HuH-7 (cell line): ENCODE measurements at places on chromosomes 5 and 9.
A peak's percentile ranks its signal among the peaks of the same experiment; 100 is the strongest.

GRCh38 chr5:73582285-73583145 is 17.0 kb downstream of the UTP15 start:
- DNase-seq, result no peak

GRCh38 chr5:81825237-81825636 is 74.3 kb upstream of the SSBP2 start:
- no peak for DNase-seq

DNA sequence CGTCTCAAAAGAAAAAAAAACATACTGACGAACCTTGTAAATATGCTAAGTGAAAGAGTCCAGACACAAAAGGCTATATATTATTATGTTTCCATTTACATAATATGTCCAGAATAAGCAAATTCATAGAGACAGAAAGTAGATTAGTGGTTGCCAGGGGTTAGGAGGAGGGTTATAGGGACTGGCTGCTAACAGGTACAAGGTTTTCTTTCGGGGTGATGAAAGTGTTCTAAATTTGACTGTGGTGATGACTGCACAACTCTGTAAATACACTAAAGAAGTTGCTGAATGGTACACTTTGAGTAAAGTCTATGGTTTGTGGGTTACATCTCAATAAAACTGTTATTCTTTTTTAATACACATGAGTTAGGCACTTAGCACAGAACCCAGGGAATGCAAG is 98.8 kb downstream of the MYO10 start:
- no peak for DNase-seq

DNA sequence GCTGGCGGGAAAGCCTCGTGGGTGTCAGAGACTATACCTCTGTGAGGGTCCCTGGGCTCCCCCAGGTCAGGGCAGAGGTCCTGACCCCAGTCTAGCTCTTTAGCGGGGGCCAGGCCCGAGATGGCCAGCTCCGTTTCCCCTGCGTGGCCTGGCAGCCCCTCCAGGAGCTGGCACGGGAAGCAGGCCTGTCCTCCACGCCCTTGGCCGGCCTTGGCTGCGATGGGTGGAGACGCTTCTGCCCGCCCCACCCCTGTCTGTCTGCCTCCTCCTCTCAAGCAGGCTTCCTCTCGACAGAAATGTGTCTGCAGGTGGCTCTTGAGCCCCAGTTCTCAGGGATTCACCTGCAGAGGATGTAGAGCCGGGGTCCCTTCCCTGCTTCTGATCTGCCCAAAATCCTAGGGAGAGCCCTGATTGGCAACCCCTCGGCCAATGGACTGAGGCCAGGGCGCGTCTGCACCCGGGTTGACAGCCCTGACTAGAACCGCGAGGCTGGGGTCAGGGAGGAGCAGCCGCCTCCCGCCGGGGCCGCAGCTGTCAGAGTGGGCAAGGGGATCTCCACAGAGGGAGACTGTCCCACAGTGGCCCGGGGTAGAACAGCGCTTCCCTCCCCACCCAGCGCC is 2.6 kb upstream of the GRIN1 start:
- no peak for DNase-seq

GRCh38 chr9:90455316-90455715 is 187.3 kb downstream of the DIRAS2 start:
- no peak for DNase-seq

DNA sequence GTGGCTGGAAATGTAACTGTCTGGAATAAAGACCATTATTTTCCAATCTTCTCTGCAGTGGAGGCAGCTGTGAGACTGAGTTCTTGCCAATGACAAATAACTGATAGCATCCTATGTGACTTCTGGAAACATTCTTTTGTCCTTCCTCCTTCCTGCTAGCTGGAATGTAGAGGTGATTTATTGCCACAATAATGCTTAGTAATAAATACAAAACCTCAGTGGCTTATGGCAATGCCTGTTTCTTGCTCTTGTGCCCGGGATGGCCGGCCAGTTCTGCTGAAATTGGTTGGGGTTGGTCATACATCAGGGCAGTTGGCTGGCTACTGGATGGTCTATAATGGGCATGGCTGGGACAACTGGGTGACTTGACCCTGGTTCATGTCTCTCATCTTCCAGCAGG is 12.2 kb upstream of the TEX48 start:
- DNase-seq, result no peak

GRCh38 chr5:138352722-138353559 is 456 bp downstream of the KDM3B start:
- peak; percentile 55 for DNase-seq

GRCh38 chr5:160966921-160967320 is 114.9 kb upstream of the ATP10B start:
- no peak for DNase-seq

- peak; percentile 10 for DNase-seq
Measured at GRCh38 chr9:99966716-99967115, 60.3 kb downstream of the STX17 start.
